ENCODE measurements at places on chromosomes 1 and 21.

- DNase-seq = no peak
Observed at GRCh38 chr1:29569971-29570634, 333.8 kb downstream of the PTPRU start.

- no peak for DNase-seq
Observed at GRCh38 chr1:107678993-107679392, 286.0 kb downstream of the VAV3 start.

GRCh38 chr1:17011092-17011438, 663 bp downstream of the ATP13A2 start:
- no peak for DNase-seq

- DNase-seq = no peak
Observed at GRCh38 chr1:166902279-166902678, 26.2 kb upstream of the TADA1 start.

DNA sequence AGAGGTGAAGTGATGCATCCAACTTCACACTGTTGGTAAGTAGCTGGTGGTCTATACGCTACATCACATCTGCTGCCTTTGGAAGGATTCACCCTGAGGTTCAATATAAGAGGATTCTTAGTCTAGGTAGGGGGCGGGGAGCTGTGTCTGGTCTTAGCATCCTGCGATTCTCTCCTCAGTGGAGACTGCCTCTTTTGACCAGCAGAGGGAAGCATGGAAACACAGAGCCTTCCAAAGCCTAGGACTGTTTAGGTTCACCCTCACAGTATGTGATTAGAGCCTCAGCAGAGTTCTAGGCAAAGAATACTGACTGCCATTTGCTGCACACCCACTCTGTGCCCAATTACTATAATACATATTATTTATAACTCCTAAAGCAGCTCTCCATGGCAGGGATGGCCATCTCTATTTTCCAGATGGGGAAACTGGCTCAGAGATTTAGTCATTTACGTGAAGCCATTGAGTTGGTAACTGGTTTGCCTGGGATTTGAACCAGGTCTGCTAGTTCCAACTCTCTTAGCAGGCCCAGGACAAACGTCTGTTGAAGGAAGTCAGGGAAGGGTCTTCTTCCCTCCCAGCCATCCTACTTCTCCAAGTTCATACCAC, 28.9 kb upstream of the EFCAB14 start:
- DNase-seq = peak; percentile 20

GRCh38 chr1:243528459-243529121, 272.7 kb downstream of the SDCCAG8 start:
- DNase-seq = no peak

GRCh38 chr1:218430822-218431221, 85.7 kb downstream of the TGFB2 start:
- DNase-seq = no peak

DNA sequence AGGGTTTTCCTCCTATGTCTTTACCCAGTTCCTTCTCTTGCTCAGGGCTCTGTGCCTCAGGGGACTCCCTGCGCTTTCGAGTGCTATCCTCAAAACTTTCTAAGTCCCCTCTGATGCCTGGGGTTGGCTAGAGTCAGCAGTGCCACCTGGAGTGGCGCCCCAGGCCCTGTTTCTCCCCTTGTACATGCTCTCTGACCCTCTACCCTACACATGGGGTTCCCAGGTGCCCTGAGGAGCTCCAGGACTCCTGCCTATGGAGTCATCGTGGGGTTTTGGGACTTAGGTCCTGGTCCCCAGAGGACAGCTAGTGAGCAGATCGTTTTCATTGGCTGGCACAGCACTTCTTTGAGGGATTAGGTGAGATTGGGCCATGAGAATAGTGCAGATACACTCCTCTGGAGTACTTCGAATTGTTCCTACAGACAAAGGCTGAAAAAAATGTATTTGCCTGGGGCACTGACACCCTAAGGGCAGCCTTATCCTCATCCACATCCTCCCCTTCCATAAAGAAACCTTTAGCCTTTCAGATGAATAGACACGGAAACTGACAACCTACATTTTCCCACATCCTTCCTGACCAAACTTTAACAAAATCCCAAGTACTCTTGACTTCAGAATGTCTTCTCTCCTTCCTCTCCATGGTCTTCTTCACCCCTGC, 41.5 kb downstream of the LGR6 start:
- no peak for DNase-seq

- DNase-seq = no peak
Observed at GRCh38 chr1:63612971-63613370, 19.8 kb downstream of the PGM1 start.

- no peak for DNase-seq
Observed at GRCh38 chr1:222759451-222760035, 22.5 kb downstream of the FAM177B start.

GRCh38 chr1:87197156-87197555, 131.5 kb upstream of the LMO4 start:
- DNase-seq = no peak

- no peak for DNase-seq
Observed at GRCh38 chr21:32468681-32469111, 56.2 kb downstream of the EVA1C start.

DNA sequence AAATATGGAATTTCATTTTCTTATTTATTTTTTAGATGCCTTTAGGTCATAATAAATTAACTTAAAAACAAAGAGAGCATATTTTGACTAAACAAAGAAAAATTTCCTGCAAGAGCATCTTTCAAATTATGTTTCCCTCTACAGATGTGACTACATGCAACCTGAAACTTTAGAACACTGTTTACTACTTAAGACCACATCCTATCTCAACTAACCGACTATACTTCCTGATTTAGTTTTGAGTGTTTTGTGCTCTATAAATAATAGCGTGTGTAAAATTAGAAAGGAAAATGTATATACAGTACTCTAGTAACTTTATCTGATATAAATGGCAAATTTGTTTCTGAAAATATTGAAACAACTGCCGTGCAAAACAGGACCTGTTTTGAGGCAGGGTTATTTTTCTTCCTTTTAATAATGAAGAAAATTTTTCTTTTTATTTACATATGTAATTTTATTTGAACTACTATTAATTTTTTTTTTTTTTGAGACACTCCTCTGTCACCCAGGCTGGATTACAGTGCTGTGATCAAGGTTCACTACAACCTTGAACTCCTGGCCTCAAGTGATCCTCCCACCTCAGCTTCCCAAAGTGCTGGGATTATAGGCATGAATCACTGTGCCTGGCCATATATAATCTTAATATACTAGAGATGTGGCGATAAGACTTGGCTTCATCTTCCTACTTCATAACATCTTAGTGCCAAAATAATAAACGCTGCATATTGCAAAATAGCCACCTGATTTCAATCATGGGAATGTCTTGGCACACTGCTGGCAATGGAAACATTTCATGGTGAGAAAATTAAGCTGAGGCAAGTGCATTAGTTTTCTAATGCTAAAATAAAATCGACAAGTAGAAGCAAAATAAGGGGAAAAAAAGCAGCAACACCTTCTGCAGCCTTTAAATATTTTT, 12.3 kb downstream of the ZRANB2 start:
- no peak for DNase-seq

DNA sequence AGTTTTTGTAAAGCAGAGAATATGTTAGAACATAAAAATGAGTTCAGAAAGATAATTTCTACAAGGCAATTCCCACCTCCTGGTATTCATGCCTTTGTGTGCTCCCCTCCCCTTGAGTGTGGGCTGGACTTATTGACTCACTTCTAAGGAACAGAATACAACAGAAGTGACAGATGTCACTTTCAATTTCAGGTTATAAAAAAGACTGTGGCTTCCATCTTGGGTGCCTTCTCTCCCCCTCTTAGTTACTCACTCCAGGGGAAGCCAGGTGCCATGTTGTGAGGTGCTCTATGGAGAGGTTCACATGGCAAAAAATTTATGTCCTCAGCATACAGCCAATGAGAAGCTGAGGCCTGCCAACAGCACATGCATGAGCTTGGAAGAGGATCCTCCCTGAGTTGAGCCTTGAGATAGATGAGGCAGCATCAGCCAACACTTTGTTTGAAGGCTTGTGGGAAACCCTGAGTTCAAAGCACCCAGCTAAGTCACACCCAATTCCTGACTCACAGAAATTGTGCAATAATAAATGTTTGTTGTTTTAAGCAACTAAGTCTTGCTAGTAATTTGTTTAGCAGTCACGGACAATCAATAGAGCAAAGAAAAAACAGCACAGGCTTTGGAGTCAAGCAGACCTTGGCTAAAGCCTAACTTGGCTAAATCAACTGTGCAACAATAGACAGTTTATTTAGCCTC, 73.5 kb upstream of the NGF start:
- DNase-seq = no peak

GRCh38 chr1:24567792-24568388, 12.0 kb downstream of the NCMAP start:
- no peak for DNase-seq

GRCh38 chr1:90357995-90358394, 359.1 kb downstream of the BARHL2 start:
- DNase-seq = no peak

- DNase-seq = no peak
Observed at GRCh38 chr1:97685360-97685759, 235.5 kb downstream of the DPYD start.

GRCh38 chr1:94912263-94913184, 14.4 kb downstream of the CNN3 start:
- DNase-seq = no peak

- DNase-seq = no peak
Observed at GRCh38 chr21:44432841-44433790, 22.2 kb upstream of the LRRC3 start.

GRCh38 chr1:223711747-223712193, 569 bp upstream of the CAPN2 start:
- DNase-seq = no peak

- DNase-seq = no peak
Observed at GRCh38 chr1:78168306-78168705, 122.5 kb downstream of the GIPC2 start.

GRCh38 chr21:33075128-33075527, 5.2 kb downstream of the OLIG1 start:
- DNase-seq = no peak

GRCh38 chr1:232932486-232933425, 17.7 kb upstream of the NTPCR start:
- no peak for DNase-seq

GRCh38 chr1:203291201-203292096, 13.9 kb upstream of the BTG2 start:
- DNase-seq = no peak

- no peak for DNase-seq
Observed at GRCh38 chr1:91024481-91025119, 2.8 kb upstream of the ZNF644 start.

DNA sequence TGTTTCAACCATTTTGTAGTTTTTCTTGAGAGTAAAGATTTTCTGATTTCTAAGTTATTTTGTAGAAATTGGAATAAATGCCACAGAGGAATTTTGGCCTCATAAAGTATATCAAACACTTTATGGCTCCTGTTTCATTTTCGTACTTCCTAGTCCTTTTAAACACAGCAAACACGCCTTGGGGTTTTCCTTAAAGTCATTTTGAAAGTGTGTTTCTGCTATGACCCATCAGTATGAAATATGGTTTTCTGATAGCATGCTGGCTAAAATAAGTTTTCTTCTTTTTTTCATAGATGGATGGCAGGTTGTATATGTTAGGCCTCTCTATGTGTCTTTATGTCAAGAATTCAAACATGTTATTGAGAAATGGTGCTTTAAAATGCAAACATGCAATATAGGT, 940.1 kb upstream of the TMPRSS15 start:
- DNase-seq = no peak

DNA sequence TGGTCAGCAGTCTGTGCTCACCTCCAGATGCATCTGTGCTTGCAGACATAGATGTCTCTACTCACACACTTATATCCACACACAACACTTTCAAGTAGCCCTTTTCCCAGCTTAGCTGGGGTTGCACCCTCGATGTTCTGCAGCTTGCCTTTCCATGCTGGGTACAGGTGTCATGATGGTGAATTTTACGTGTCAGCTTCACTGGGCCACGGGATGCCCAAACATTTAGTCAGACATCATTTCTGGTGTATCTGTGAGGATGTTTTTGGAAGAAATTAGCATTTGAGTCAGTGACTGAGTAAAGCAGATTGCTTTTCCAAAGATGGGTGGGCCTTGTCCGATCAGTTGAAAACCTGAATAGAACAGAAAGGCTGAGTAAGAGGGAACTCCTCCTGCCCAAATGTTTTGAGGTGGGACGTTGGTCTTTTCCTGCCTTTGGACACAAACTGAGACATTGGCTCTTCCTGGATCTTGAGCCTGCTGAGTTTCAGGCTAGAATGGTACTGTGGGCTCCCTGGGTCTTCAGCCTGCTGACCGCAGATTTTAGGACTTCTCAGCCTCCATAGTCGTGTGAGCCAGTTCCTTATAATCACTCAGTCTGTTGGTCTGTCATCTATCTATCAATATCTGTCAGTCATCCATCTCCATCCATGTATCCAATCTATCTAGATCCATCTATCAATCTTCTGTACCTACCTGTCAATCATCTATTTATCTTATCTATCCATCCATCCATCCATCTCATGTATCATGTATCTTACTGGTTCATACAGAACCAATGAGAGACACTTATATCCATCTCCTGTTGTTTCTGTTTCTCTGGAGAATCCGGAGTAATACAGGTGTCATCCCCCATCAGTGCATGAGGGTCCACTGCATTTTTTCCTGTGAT, 12.7 kb upstream of the OBSCN start:
- no peak for DNase-seq

DNA sequence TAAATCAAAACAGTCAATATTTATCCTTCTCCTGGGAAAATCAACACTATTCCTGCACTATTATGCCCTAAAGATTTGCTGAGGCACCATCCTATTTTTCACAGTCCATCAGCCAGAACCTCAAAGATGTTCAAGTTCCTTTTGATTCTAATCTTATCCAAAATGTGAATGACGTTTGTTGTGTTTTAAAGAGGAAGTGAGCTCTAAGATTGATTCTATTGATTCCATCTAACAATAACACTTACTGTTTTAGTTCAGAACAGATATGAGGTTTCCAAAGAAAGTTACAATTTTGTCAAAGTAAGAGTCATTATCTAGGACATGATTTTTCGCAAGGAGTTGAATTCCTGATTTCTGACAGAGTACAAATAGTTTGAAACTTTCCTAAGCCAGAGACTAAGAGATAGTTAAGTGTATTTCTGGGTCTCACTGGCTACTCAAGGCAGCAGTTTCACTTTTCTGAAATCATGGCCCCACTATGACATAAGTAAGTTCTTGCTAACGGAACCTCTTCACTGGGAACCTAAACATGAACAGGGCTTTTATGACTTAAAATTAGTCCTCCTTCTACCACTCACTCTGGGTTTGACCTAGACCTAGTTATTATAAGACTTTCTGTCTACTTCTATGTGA, 84.7 kb downstream of the LHX9 start:
- no peak for DNase-seq
